Subcutaneous preadipocyte (primary cell): ENCODE measurements at places on chromosomes 6 and 20. TPM values are rescaled to one million over a fixed set of nuclear protein-coding genes. Genes with fewer than 3 reads are reported as not detected.

CST2 gene
- total RNA-seq: not detected in 2 replicates

PSORS1C1 gene
- total RNA-seq: 0.37 and 0.39 TPM in 2 replicates

TCF15 gene
- not detected in 2 replicates for total RNA-seq

SULF2 gene
- 0.37 and 0.98 TPM in 2 replicates for total RNA-seq

POU3F2 gene
- not detected in 2 replicates for total RNA-seq

RSPH4A gene
- under 0.01 and 0.20 TPM in 2 replicates for total RNA-seq

CD109 gene
- 79.4 and 100 TPM in 2 replicates for total RNA-seq

E2F1 gene
- 5.5 and 11.1 TPM in 2 replicates for total RNA-seq

FNDC11 gene
- 0.20 and 0.37 TPM in 2 replicates for total RNA-seq

MATN4 gene
- under 0.01 TPM in 1 of 2 replicates, not detected in the other for total RNA-seq

C20orf202 gene
- total RNA-seq: not detected in 2 replicates

EEF1A2 gene
- not detected in 2 replicates for total RNA-seq

SMLR1 gene
- not detected in 2 replicates for total RNA-seq

FAM217B gene
- total RNA-seq: 2.6 and 4.3 TPM in 2 replicates

FNDC1 gene
- 0.20 and 0.37 TPM in 2 replicates for total RNA-seq

ADGRF1 gene
- not detected in 2 replicates for total RNA-seq

TOX2 gene
- total RNA-seq: 1.1 and 2.0 TPM in 2 replicates

TDRD6 gene
- under 0.01 and 0.20 TPM in 2 replicates for total RNA-seq

SLC22A16 gene
- total RNA-seq: not detected in 2 replicates

ARMH2 gene
- total RNA-seq: not detected in 2 replicates

AAR2 gene
- total RNA-seq: 22.8 and 24.0 TPM in 2 replicates

MTHFD1L gene
- 34.8 and 36.0 TPM in 2 replicates for total RNA-seq

HSPA12B gene
- 0.98 and 1.8 TPM in 2 replicates for total RNA-seq

SLC17A3 gene
- not detected in 2 replicates for total RNA-seq

HLA-DQA1 gene
- not detected in 2 replicates for total RNA-seq

SAMD3 gene
- 0.20 TPM in 1 of 2 replicates, not detected in the other for total RNA-seq

BPHL gene
- total RNA-seq: 9.6 and 10.6 TPM in 2 replicates

TENT5A gene
- 23.7 and 30.1 TPM in 2 replicates for total RNA-seq
